ENCODE measurements at places on chromosomes 1 and 21. TPM values are rescaled to one million over a fixed set of nuclear protein-coding genes. Genes with fewer than 3 reads are reported as not detected.

The HAO2 gene
- not detected for polyA plus RNA-seq

The S100A1 gene
- not detected for polyA plus RNA-seq

The SLC6A17 gene
- polyA plus RNA-seq: not detected

GRCh38 chr1:117389284-117389683, 22.0 kb downstream of the MAN1A2 start:
- peak; percentile 7 for DNase-seq
- H3K36me3 ChIP-seq: no peaks in the 10 kb centered on the region
- H3K27ac ChIP-seq: no peak overlapping the region
- H3K4me1 ChIP-seq: peaks cover 13% of the 10 kb centered on the region

DNA sequence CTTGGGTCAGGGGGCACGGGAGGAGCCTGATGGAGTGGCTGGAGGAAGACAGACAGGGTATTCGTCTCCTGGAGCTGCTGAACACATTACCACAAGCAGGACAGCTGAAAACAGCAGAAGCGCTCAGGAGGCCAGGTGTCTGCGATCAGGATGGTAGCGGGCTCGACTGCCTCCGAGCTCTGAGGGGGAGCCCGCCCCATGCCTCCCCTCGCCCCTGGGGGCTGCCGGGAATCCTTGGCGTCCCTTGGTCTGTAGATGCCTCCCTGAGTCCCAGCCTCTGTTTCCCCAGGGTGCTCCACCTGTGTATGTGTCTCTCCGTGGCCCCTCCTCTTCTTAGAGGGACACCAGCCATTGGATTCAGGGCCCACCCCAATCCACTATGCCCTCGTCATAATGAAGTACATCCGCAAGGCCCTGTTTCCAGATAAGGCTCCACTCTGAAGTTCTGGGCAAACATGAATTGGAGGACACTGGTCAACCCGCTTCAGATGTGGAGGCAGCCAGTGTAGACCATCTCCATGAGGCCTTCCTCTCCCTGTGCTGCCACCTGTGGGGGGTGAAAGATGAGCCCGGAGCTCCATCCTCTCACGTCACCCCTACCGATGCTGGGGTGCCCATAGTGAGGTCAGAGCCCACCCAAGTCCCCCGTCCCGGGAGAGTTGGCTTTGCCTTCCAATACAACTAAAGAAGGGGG, 67.8 kb downstream of the SPSB1 start:
- no peak overlapping the region for H3K4me3 ChIP-seq
- no peak overlapping the region for H3K27ac ChIP-seq
- no peaks in the 10 kb centered on the region for H3K4me1 ChIP-seq
- no peaks in the 10 kb centered on the region for H3K27me3 ChIP-seq

DNA sequence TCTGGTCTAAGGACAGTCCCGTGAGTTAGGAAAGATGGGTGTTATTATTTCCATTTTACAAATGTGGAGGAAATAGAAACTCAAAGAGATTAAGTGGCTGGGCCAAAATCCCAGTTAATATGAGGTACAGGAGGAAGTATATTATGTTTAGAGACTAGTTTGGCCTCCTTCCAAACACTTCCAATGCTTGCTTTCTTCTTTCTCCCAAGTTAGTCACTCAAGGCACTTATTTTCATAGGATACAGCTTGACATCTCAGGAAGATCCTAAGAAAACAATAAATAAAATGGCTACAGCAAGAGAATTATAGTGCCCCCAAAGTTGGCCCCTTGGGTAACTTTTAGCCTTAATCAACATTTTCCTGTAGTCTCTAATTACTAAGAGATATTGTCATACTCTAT, 47.5 kb upstream of the IPO9 start:
- no peak overlapping the region for H3K4me3 ChIP-seq
- H3K27ac ChIP-seq: peak overlapping the region; percentile 78
- H3K36me3 ChIP-seq: peaks cover 61% of the 10 kb centered on the region
- peak; percentile 59 for DNase-seq
